Activated naive CD4-positive, alpha-beta T cell (primary cell): ENCODE measurements at places on chromosomes 7 and 10.

DNA sequence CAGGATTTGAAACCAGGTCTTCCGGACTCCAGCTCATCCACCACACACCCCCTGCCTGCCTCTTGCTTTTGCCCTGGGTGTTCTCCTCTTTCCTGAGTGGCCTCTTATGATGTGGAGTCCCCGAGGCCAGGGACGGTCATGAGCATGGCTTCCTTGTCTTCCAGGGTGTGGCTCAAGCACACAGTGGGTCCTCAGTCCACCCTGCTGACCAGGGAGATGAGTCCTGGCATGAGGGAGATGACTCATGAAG is 32.8 kb downstream of the DNAJB12 start:
- DNase-seq: no peak

- no peak for DNase-seq
Measured at GRCh38 chr10:132229834-132230556, 43.2 kb downstream of the DPYSL4 start.

GRCh38 chr7:142420554-142421362 is 162.9 kb upstream of the PRSS58 start:
- no peak for DNase-seq

DNA sequence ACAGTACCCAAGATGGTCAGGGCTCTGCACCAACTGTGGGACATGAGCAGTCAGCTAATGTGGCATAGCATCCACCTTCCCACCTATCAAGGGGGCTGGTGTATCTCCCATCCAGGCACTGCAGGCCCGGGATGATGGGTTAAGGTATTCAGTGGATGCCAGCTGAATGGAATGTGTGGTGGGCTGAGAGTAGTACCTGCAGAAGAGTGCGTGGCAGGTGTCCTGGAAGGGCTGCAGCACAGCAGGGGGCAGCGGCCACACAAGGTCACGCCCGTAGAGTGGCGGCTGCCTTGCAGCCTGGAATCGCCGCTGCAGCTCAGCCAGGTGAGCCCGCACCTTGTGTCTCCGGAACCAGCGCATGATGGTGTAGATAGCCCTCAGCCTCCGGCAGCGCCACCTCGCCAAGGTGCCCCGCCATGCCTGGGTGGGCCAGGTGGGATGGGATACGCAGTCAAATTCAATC is 13.3 kb downstream of the MYO1G start:
- no peak for DNase-seq

- no peak for DNase-seq
Measured at GRCh38 chr10:132164761-132165278, 21.9 kb upstream of the DPYSL4 start.

- DNase-seq: no peak
Measured at GRCh38 chr10:5959142-5959541, 18.2 kb downstream of the IL15RA start.

DNA sequence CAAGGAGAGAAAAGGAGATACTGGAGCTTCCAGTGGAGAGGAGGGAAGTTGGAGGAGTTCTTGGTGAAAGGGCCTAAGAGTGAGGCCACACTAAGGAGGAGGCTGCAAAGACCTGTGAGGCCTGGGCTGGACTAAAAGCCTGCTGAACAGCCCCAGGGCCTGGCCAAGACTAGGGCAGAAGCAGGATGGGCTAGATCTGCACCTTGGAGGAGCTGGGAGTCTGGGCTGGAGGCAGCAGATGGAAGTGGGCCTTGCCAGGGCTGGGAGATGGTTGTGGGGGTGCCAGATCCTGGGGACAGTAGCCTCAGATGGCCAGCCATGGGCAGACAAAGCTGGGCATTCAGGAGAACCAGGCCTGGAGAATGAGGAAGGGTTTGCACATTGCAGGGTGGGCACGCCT is 6.5 kb upstream of the PURB start:
- DNase-seq: no peak

GRCh38 chr7:80977751-80978150 is 58.9 kb upstream of the SEMA3C start:
- no peak for DNase-seq
